NCI-H2081 (cell line): ENCODE measurements at places on chromosomes 4 and X.
A peak's percentile ranks its signal among the peaks of the same experiment; 100 is the strongest.

GRCh38 chrX:133989993-133990392, 4.6 kb upstream of the GPC3 start:
- DNase-seq = no peak

DNA sequence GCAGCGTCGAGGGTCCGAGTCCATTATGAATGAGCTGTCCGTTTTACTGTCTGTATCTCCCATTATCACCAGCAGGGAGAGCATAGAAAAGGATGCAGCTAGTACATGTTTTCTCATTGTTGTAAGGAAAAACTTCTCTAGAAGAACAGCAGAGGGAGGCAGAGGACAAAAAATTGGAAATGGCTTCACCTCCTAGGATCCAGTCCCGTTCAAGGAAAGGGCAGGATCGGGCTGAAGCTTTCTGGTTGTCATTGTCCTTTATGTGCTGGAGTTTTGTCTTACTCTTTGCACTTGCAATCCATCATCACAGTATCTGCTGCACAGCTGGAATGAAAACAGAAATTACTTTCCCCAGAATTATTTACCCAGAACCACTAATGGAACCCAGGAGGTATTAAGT, 14.7 kb downstream of the NDP start:
- peak; percentile 85 for DNase-seq

DNA sequence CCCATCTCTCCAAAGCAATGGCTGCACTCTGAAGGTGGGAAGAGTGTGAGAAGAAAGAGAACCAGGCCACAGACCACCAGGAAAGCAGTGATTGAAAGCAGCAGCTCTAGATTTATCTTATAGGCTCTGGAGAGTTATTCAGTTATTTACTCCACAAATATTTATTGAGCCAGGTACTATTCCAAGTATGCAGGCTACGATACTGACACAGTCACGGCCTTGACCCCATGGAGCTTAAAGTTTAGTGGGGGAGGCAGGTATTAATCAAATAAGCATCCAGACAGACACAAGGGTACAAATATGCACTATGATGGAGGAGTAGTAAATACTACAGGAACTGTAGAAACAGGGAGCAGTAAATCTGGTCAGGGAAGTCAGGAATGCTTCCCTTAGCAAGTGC, 2.8 kb downstream of the TMEM185A start:
- no peak for DNase-seq

- DNase-seq = no peak
Observed at GRCh38 chr4:25182937-25183336, 22.7 kb upstream of the SEPSECS start.
